ENCODE measurements at places on chromosomes 11 and 22. TPM values are rescaled to one million over a fixed set of nuclear protein-coding genes. Genes with fewer than 3 reads are reported as not detected.

DNA sequence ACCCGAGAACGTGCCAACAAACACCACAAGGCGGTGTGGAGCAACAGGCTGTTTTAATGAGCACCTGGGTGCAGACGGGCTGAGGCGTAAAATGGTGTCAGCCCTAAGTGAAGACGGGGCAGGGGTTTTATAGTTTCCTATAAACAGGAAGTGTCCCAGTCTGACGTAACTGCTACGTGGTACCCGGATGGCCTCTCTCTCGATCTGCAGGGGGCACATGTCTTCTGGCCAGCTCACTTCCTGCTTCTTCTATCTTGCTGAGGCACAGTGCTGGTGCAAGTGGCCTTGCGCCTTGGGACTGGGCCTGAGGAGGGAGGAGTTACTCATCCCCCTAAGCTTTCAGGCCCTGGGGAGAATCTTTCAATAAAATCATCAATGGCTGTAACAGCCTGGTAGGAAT lies 20.9 kb downstream of the OOSP3 start:
- no peak for DNase-seq
- H3K36me3 ChIP-seq = no peaks in the 10 kb centered on the region
- H3K27ac ChIP-seq = peak overlapping the region; percentile 87
- H3K4me3 ChIP-seq = no peak overlapping the region
- no peaks in the 10 kb centered on the region for H3K27me3 ChIP-seq
- H3K4me1 ChIP-seq = peaks cover 43% of the 10 kb centered on the region

Gene CALCA
- not detected for total RNA-seq

Gene TMEM132A
- total RNA-seq = 88.1 TPM

Gene FAM180B
- total RNA-seq = not detected

Gene ISX
- total RNA-seq = not detected

Gene P2RY6
- total RNA-seq = 1.6 TPM

Gene SCGB1D2
- not detected for total RNA-seq

DNA sequence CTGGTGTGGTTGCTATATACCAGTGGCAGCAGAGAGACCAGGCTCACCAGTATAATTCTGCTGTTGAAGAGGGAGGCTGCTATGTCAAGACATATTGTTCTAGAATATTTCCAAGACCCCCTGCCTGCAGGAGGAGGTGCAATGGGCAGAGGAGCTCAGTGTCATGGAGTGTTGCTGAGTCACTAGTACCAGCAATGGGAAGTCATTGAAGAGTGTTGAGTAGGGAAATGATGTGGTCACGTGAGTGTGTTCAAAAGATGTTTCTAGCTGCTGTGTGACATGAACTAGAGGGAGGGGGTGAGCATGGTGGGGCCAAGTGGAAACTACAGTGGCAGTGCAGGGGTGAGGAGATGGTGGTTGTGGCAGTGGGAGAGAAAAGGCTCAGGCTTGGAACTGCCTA lies 76.3 kb upstream of the BIRC3 start:
- H3K27ac ChIP-seq = no peak overlapping the region
- H3K4me1 ChIP-seq = peaks cover 30% of the 10 kb centered on the region
- H3K27me3 ChIP-seq = no peaks in the 10 kb centered on the region
- DNase-seq = no peak
- no peaks in the 10 kb centered on the region for H3K36me3 ChIP-seq

DNA sequence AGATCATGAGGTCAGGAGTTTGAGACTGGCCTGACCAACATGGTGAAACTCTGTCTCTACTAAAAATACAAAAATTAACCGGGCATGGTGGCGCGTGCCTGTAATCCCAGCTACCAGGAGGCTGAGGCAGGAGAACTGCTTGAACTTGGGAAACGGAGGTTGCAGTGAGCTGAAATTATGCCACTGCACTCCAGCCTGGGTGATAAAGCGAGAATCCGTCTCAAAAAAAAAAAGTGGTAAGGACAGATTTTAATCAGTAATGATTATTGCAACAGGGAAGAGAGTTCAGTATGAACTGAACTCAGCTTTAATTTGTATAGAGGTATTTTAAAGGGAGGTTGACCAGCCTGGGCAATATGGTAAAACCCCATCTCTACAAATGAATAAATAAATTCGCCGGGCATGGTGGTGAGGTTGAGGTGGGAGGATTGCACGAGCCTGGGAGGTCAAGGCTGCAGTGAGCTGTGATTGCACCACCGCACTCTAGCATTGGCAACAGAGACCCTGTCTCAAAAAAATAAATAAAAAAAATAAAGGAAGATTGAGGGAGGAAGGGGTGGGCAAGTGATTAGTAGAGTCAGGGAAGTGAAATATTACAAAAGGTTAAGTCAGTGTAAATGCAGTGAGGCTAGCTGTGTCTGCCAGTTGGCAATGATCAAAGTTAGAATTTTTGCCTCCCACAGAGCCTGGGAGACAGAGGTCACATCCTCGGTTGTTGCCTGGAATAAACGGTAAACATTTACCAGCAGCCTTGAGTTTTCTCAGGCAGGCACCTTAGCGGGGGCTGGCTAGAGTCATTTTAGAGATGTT lies 2.6 kb upstream of the MCM5 start:
- 0 out of 2 replicates have a peak, but pooled peaks cover 5% of the 10 kb centered on the region for H3K36me3 ChIP-seq
- H3K27me3 ChIP-seq = no peaks in the 10 kb centered on the region
- no peak overlapping the region for H3K27ac ChIP-seq
- no peak for DNase-seq
- no peak overlapping the region for H3K4me3 ChIP-seq

Gene GPR83
- total RNA-seq = not detected

DNA sequence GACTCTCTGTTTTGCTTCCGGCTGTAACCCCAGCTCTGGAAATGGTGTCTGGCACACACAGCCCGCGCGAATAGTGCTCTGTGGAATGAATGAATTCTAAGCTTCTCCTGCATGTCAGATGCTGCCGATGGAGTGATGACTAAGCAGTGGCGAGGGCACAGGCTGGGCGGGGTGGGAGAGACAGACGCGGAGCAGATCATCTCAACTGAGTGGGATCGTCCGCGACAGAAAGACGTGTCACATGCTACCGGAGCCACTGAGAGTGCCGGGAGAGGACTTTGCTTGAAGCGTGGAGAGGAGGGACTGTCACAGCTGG lies 334.5 kb downstream of the CTTN start:
- no peak overlapping the region for H3K27ac ChIP-seq
- DNase-seq = no peak
- H3K27me3 ChIP-seq = no peaks in the 10 kb centered on the region
- H3K4me1 ChIP-seq = no peaks in the 10 kb centered on the region
- no peaks in the 10 kb centered on the region for H3K36me3 ChIP-seq
- no peak overlapping the region for H3K4me3 ChIP-seq

Gene CRYBB2
- total RNA-seq = not detected

DNA sequence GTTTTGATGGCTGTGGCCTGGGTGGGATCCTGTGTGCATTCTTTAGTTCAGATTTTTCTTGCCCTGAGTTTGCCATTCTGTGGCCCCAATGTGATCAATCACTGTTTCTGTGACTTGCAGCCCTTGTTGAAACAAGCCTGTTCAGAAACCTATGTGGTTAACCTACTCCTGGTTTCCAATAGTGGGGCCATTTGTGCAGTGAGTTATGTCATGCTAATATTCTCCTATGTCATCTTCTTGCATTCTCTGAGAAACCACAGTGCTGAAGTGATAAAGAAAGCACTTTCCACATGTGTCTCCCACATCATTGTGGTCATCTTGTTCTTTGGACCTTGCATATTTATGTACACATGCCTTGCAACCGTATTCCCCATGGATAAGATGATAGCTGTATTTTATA lies 620 bp downstream of the OR4C16 start:
- peak overlapping the region; percentile 33 for H3K27ac ChIP-seq
- H3K4me3 ChIP-seq = no peak overlapping the region
- no peak for DNase-seq
- no peaks in the 10 kb centered on the region for H3K4me1 ChIP-seq
- no peaks in the 10 kb centered on the region for H3K36me3 ChIP-seq

Gene DRD4
- total RNA-seq = 0.11 TPM

DNA sequence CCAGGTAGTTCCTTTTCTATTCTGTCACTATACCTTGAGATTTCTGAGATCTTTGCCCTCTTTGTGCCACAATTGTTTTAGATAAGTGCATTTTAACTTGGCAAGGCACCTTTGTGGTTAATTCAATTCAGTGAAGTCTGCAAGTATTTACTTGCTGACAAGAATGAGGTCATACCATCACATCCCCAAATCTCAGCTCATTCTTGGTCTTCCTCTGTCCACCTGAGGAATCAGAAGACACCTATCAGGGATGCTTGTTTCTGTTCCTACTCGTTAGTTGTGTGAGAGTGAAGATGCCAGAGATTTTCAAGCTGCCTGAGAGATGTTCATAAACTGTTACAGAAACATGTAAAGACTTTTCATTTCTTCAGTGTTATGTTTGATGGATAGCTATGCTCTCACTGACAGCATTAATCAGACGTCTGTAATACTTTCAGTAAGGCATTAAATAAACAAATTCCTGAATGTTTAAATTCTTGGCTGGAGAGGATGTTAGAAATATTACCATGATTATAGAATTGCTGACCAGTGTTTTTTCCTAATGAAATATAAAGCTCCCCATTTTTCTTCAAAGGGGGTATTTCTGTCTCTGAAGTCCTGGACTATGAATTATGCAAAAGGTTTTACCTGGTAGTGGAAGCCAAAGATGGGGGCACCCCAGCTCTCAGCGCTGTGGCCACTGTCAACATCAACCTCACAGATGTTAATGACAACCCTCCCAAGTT lies 135.0 kb upstream of the MTNR1B start:
- H3K4me3 ChIP-seq = no peak overlapping the region
- H3K27ac ChIP-seq = no peak overlapping the region
- no peaks in the 10 kb centered on the region for H3K4me1 ChIP-seq
- H3K36me3 ChIP-seq = no peaks in the 10 kb centered on the region

Gene SCGB1A1
- not detected for total RNA-seq

GRCh38 chr22:41401781-41402648 lies 20.3 kb downstream of the TEF start:
- H3K36me3 ChIP-seq = no peaks in the 10 kb centered on the region
- peak; percentile 82 for DNase-seq
- H3K27ac ChIP-seq = peak overlapping the region; percentile 72
- no peaks in the 10 kb centered on the region for H3K27me3 ChIP-seq
- no peak overlapping the region for H3K4me3 ChIP-seq

- DNase-seq = no peak
- H3K27ac ChIP-seq = no peak overlapping the region
- no peaks in the 10 kb centered on the region for H3K27me3 ChIP-seq
- H3K36me3 ChIP-seq = no peaks in the 10 kb centered on the region
These were observed 38.7 kb upstream of the CDON start for GRCh38 chr11:126101251-126101929.
